Dermis lymphatic vessel endothelial cell (primary cell): ENCODE measurements at places on chromosomes 12 and 14. TPM values are rescaled to one million over a fixed set of nuclear protein-coding genes. Genes with fewer than 3 reads are reported as not detected.

SYNE3 gene
- total RNA-seq, result 19.2 and 27.6 TPM in 2 replicates

RNASE7 gene
- total RNA-seq, result not detected in 2 replicates

LRP1-AS gene
- total RNA-seq, result not detected in 2 replicates

KCNC2 gene
- total RNA-seq, result not detected in 2 replicates

HELB gene
- total RNA-seq, result 0.98 and 2.2 TPM in 2 replicates

ARHGEF40 gene
- total RNA-seq, result 7.4 and 11.6 TPM in 2 replicates

FGF6 gene
- total RNA-seq, result not detected in 2 replicates

CDKL1 gene
- 99.4 and 136 TPM in 2 replicates for total RNA-seq

TTC8 gene
- 9.3 and 13.1 TPM in 2 replicates for total RNA-seq

RIPK3 gene
- total RNA-seq, result 2.1 and 2.2 TPM in 2 replicates

CLEC6A gene
- not detected in 2 replicates for total RNA-seq

TAS2R46 gene
- total RNA-seq, result 1.5 and 1.6 TPM in 2 replicates

NFE2 gene
- total RNA-seq, result not detected in 2 replicates

INHBC gene
- total RNA-seq, result not detected in 2 replicates

EIF2S3B gene
- total RNA-seq, result 0.54 and 1.4 TPM in 2 replicates

BCL2L2 gene
- 15.3 and 22.5 TPM in 2 replicates for total RNA-seq

DNAH10 gene
- total RNA-seq, result under 0.01 and 0.17 TPM in 2 replicates

TMEM117 gene
- 7.5 and 8.9 TPM in 2 replicates for total RNA-seq

ZNF385A gene
- total RNA-seq, result 0.98 and 1.8 TPM in 2 replicates

LACRT gene
- total RNA-seq, result not detected in 2 replicates
